ENCODE measurements at places on chromosomes 16 and 17.

- DNase-seq, result no peak
These were observed 1.9 kb upstream of the AXIN1 start for GRCh38 chr16:354291-354881.

DNA sequence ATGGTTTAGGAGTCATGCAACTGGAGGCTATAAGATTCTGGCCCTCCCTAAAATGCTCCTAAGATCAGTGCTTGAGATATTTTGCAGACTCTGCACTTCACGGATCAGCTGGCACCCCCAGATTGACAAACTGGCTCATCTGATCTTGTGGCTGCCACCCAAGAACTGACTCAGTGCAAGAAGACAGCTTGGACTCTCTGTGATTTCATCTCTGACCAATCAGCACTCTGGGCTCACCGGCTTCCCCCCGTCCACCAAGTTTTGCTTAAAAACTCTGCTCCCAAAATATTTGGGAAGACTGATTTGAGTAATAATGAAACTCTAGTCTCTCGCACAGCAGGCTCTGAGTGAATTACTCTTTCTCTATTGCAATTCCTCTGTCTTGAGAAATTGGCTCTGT, 26.3 kb upstream of the CCL2 start:
- no peak for DNase-seq

GRCh38 chr16:86634292-86634691, 55.9 kb downstream of the FOXL1 start:
- no peak for DNase-seq

GRCh38 chr17:79916991-79917901, 78.0 kb upstream of the CBX4 start:
- DNase-seq, result no peak

DNA sequence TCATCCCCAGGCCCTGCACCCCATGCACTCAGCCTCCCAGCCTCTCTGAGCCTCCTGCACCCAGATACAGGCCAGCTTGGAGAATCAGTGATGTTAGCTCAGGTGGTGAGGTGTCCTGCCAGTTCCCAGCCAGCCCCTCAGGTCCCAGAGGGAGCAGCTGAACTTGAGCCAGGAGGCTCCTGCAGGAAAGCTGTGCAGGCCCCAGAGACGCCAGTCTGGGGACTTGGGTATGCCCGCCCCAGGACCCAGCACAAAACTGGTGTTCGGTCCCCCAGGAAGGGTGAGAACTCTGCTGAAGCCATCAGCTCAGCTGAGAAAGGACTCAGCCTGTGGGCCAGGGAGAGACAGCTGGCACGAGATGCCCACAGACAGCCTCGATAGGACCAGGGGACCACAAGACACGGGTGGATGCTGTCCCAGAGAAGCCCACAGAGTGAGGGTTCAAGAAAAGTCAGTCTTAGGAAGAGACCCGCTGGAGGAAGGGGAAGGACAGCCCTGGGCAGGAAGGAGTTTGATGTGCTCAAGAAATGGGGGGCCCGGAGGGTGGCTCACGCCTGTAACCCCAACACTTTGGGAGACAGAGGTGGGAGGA, 11.0 kb downstream of the ENDOV start:
- DNase-seq, result no peak

DNA sequence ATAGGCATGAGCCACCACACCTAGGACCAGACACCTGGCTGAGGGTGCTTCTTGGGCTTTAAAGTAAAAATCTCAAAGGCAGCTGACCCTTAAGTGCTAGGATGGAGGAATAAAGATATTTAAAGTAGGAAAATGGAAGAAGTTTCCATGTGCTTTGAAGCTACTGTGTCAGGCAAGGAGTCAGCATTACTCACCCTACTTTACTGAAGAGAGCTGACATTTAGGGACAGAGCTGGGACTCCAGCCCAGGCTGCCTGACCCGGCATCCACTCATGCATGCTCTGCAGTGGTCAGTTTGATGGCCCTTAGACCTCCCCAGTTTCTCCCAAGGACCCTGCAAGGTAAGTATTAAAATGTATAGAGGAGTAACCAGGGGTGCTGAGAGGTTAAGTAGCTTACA, 124.7 kb upstream of the PLCG2 start:
- no peak for DNase-seq

GRCh38 chr16:9048302-9048700, 43.1 kb upstream of the HAPSTR1 start:
- no peak for DNase-seq

- peak; percentile 81 for DNase-seq
These were observed 989 bp upstream of the DUSP14 start for GRCh38 chr17:37488607-37489196.

- peak; percentile 33 for DNase-seq
These were observed 100.1 kb upstream of the CHMP6 start for GRCh38 chr17:80891397-80892018.

- no peak for DNase-seq
These were observed 33.2 kb downstream of the TIMM22 start for GRCh38 chr17:1029922-1030644.
